Fibroblast of skin of right biceps (primary cell): ENCODE measurements at places on chromosomes 2 and 18.

DNA sequence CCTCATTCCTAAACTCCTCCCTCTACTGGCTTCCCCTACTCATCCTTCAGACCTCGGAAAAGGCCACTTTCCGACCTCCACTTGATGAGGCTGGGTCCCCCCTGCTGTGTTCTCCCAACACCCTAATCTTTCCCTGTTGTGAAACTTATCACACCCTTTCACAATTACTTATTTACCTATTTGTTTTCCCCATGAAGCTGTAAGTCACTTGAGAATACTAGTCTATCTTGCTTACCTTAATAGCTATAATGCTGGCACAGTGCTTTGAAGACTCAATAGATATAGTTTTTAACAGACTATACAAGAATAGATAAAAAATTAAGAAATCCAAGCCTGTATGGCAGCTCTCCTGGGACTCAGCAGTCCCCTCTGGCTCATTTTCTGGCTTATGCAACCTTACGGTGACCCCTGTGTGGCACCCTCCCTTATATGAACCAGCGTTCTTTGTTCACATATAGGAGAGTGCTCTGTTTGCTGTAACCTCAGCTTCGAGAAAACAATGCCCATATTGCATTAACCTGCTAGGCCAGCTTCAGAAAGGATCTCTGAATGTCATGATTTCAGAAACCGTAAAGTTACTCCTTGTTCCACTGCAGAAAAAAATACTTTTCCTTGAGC, 220.4 kb upstream of the PKDCC start:
- no peak for DNase-seq

DNA sequence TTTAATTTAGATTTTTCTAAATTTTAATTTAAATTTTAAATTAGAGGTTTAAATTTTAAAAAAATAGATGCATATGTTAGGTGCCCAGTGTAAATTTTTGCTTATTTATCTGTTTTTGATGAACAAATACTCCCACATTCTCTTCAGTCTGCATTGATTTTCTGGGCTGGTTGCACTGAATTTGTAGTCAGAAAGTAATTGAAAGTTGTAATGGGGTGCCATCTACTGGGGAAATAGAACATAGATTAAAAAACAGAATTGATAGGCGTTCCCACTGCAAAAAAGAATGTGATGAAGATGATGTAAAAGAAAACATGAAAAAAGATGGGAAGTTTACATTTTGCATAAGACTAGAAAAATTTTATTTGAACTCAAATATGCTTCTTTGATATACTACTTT, 51.7 kb upstream of the CCDC85A start:
- DNase-seq = peak; percentile 52

GRCh38 chr2:35347561-35347960, 1008.0 kb upstream of the CRIM1 start:
- DNase-seq = peak; percentile 1

- DNase-seq = peak; percentile 49
Measured at GRCh38 chr2:5250482-5250881, 441.7 kb upstream of the SOX11 start.

DNA sequence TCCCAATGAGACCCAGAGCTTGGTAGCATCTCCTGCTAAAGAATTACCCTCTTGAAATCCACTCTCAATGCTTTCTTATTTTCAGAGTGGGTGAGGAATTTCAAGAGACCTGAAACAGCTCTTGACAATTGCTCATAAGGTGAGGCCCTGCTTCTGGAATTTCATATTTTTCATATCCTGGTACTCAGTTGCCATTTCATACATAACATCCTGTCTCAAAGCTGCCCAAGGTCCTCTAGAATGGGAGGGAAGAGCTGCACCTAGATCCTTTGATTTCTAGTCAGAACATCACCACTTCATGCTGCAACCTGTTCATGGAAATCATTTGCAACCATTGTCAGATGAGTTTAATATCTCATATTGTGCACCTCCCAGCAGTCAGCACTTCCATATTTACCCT, 404.8 kb upstream of the GALNT5 start:
- no peak for DNase-seq

GRCh38 chr2:236876642-236877041, 209.0 kb upstream of the COPS8 start:
- no peak for DNase-seq

DNA sequence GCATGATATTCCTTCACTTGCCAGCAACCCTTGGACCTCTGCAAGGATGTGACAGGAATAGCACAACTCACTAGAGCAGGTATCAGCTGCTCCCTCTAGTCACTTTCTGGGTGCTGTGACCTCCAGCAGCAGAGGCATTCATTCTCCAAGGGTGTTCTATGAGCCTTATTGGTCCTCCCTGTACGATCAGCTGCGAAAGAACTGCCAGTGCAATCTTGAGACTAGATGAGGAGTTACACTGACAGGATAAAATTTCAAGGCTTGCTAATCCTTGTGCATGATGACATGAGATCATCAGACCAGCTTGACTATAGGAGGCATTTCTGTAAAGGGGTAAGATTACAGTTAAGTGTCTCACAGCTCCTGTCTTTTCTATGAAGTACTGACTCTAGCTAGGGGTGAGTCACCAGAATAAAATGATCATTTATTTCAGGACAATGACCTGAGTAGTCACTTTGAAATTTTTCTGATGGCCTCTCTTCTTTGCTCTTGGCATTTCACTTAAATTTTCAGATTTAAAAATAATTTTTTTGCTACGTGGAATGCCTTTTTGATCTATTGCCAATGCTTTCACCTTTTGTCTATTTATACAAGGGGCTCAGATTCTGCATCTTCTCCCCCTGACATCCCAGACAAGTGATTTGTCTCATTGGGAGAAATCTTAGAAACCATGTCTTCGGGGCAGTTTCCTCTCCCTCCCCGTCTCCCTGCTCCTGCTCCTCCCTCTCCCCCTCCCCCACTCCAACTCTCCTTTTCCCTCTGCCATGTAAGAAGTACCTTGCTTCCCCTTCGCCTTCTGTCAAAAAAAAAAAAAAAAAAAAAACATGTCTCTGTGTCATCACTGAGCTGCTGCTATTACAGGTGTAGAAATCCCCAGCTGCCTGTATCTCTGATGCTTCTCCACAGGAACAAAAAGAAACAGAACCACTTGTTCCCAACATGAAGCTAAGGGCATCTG, 49.2 kb upstream of the FRZB start:
- DNase-seq = peak; percentile 91

DNA sequence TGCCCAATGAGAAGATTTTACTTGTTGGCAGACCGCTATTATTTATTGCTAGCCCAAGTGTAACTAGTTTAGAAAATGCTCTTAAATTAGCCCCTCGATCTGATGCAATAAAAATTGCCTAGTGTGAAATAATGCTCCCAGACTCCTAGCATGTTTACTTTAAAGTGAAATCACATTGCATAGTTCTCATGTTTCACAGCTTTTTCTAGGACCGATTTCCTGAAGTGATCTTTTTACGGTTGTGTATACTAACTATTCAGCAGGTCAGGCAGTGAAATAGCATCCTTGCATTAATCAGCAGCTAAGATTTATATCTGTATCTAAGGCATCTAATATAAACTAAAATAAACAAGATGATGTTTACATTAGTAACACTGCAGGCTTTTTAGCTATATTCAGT, 52.4 kb downstream of the PMS1 start:
- peak; percentile 88 for DNase-seq

- peak; percentile 55 for DNase-seq
Measured at GRCh38 chr2:21451403-21451802, 327.6 kb downstream of the TDRD15 start.

- DNase-seq = peak; percentile 38
Measured at GRCh38 chr2:33598561-33599174, 431 bp downstream of the FAM98A start.

DNA sequence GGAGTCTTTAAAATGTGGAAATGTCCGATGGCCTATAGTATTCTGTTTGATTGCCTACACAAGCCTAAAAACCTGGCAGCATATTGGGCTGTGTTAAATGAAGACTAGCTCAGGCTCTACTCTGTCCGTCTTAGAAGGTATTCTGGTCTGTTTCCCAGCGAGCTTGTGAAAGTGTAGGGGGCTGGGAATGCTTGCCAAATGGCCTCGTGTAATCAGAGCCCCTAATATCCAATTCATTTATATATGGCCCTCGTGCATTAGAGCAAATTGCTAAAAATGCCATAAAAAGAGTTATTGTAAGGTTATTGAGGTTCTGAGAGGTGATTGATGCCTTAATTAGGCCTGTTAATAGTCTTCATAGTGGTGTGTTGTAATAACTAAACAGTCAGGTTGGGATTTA, 1500.4 kb downstream of the DPP10 start:
- DNase-seq = no peak

DNA sequence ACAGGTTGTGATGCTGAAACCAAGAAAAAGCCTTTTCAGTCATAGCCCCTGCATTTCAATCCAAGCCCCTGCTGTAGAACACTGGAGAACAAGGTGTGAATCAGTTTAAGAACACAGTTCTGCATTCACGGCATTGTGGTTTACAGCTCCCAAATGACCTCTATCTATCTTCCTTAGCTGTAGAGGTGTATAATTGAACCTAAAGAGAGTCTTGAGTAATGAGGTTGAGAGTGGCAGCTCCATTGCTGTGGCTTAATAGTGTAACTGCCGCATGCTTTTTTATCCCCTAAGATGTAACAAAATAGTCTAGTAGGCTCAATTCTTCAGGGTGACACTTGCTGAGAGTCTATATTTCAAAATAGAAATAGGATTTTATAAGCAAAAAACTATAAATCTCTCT, 121.3 kb upstream of the EPHA4 start:
- DNase-seq = no peak

DNA sequence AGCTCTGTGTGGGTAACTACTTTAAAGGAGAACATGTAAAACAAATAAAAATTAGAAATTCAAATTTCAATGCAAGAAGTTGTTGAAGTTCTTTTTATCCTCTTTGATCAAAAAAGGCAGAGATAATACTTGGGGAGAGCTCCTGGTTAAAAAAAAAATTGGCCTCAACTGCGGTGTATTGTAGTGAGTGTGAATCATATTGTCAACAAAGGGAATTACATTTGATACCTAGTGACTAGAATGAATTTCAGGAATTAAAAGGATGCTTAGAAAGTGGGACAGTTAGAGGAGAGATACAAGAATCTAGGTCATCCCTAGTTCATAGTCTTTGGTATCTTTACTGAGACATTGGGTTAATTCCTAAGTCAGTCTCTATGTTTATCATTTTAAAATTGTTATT, 473.0 kb downstream of the CCDC85A start:
- DNase-seq = no peak

- DNase-seq = peak; percentile 92
Measured at GRCh38 chr2:127226520-127227263, 6.6 kb upstream of the CYP27C1 start.

DNA sequence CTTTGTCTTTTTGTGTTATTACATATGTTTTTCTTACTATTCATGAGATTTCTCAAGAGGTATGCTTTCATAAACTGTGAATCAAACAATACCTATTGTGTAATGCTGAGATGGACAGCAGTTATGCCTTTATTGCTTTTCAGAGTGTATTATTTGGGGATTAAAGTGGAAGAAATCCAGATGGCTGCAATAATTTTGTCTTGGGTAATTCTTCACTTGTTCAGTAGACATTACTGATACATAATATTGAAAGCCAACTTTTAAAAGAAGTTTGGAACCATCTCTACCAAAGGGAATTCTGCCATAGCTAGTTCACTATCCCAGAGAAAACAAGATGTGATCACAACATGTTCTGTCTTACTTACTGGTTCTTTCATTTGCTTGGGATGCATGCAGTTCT, 253.4 kb upstream of the ZSWIM2 start:
- no peak for DNase-seq

DNA sequence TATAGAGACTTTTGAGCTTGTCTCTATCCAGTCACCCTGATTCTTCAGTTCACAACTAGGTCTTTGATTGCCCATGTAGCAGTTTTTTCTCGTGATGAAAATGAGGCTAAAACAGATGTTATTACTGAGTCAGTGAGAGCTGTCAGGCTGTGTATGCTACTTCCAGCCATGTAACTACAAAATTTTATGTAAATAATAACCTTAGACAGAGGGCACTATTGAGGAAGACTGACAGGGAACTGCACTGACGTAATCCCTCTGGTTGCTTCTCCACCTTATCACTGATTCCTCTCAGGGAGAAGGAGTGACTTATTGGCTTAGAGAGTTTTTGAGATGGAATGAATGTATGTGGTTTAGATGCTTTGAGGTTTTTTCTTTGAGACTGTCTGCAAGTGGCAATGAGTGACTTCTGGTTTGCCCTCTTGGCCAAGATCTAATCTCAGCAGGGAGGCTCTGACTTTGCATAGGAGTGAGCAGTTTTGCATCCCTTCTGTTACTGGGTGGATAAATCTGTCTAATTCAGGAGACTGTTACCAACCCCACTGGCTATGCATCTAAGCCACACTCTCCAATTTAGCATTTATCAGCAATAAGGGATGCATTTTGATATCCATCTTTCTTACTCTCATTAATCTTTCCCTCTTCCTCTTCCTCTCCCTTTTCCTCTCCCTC, 555.2 kb upstream of the FANCL start:
- peak; percentile 5 for DNase-seq

DNA sequence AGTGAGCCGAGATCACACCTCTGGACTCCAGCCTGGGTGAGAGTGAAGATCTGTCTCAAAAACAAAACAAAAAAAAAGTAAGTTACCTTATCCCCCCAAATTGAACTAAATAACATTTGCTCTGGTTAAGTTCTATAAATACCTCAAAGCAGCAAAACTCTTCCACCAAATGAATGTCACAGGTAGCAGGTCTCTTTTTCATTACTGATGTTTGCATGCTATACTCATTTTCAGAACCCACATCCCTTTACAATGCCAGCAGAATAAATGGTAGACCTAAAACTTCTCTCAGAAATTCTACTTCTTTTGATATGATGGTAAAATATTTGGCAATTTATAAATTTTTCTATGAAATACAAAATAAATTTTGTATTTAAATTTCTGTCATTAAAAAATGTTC, 22.3 kb downstream of the INO80D start:
- no peak for DNase-seq

DNA sequence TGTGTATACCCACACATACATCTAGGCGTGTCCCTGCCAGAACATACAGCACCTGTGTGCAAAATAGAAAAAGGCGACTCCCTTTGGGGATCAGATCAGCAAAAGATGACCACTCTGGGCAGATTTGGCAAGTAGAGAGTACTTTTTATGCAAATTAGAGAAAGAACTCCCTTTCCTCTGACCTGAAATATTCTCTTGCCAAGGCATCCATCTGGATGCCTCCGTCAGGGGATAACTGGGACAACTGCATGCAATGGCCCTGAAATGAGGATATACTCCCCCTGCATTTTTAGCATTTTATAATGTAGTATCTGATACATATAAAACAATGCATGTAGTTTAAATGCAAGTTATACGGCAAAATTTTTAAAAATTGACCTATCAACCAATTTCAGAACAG, 247.7 kb downstream of the ICOS start:
- DNase-seq = no peak
